H9 (cell line): ENCODE measurements at places on chromosomes 3 and 15. TPM values are rescaled to one million over a fixed set of nuclear protein-coding genes. Genes with fewer than 3 reads are reported as not detected.

DNA sequence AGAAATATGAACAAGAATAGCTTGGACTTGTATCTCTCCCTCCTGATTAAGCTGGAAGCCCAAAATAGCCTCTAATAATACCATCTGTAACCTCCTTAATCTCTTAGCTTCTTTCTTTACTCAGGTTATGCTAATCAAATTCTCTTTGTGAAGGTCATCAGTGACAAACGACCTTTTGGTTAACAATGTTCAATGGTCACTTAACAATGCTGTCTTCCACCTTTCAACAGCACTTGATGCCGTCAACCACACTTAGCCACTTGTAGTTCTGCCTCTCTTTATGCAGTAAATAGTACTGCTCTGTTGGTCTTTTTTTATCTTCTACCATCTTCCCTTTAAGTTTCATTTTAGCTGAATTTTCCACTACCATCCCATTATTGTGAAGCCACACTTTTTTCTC is 476.6 kb upstream of the TGFBR2 start:
- H3K36me3 ChIP-seq, result peaks cover 2% of the 10 kb centered on the region
- no peaks in the 10 kb centered on the region for H3K27me3 ChIP-seq
- no peak for DNase-seq
- H3K27ac ChIP-seq, result no peak overlapping the region
- H3K4me3 ChIP-seq, result no peak overlapping the region
- no peaks in the 10 kb centered on the region; the same call in 1 of the 2 replicates for H3K4me1 ChIP-seq

The APOD gene
- total RNA-seq, result not detected in 2 replicates

DNA sequence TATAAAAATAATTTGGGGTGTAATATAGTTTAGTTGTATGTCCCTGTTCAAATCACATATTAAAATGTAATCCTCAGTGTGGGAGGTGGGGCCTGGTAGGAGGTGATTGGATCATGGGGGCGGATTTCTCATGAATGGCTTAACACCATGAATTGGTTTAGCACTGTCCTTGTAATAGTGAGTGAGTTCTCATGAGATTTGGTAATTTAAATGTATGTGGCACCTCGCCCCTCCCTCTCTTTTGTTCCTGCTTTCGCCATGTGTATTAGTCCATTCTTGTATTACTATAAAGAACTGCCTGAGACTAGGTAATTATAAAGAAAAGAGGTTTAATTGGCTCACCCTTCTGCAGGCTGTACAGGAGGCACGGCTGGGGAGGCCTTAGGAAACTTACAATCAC is 83.9 kb downstream of the ANXA2 start:
- no peaks in the 10 kb centered on the region for H3K27me3 ChIP-seq
- H3K4me3 ChIP-seq, result no peak overlapping the region
- H3K4me1 ChIP-seq, result no peaks in the 10 kb centered on the region
- no peaks in the 10 kb centered on the region for H3K36me3 ChIP-seq
- no peak overlapping the region for H3K27ac ChIP-seq

The CD276 gene
- 125 and 133 TPM in 2 replicates for total RNA-seq

GRCh38 chr15:75659928-75660645 is 12.4 kb downstream of the SNX33 start:
- no peak overlapping the region for H3K27ac ChIP-seq
- H3K36me3 ChIP-seq, result peaks cover 18% of the 10 kb centered on the region
- H3K4me3 ChIP-seq, result peak overlapping the region; percentile 1; the same call in 1 of the 3 replicates
- H3K27me3 ChIP-seq, result no peaks in the 10 kb centered on the region

The VPS39 gene
- 43.7 and 48.6 TPM in 2 replicates for total RNA-seq

The ALG1L2 gene
- 0.94 and 1.2 TPM in 2 replicates for total RNA-seq
